ENCODE measurements at places on chromosomes 4 and X.

DNA sequence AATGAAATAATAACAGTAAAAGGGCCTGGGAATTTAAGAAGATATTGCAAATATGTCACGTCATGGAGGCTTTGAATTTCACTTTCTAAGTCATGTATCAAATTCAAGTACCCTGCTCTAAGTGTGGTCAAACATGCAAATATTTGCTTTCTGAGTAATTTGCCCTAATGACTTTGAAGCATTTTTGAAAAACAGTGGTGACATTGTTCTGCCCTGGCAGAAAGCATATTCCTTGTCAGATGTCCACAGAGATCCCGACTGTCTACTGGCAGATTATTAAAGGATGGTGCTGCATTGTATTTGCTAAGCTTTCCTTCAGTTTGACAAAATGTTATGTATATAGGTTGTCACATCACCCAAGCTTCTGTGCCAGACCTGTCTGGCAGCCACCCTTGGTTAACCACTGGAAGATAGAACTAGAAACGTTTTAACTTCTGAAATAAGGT lies 92.5 kb downstream of the ANK2 start:
- peak; percentile 54 for DNase-seq

DNA sequence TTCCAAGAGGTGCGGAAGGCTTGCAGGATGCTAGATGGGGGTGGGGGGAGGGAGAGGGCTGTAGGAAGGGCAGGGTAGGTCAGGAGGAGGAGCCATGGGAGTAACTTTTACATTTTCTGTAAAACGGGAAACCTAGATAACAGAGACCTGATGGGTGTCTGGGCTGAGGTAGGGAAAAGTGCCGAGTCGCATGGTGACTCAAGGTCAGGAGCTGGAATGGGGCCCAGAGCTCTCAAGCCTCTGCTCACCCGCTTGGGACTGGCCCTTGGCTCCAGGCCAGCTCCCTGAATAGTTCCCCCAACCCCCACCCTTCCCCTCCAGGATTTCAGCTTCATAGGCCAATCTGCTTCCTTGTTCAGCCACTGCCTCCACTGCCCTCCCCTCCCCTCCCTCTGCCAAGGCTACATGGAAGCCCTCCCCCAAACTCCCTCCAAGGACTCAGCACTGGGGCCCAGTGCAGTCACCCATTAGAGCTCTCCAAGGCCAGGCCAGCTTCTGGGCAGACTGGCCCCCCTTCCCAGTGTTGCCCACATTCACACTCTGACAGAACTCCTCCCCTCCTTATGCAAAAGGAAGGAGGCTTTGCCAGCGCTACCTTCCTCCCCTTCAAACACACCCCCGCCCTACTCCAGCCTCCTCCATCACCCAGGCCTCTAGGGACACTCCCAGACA lies 43.6 kb downstream of the TSC22D3 start:
- DNase-seq: peak; percentile 52

DNA sequence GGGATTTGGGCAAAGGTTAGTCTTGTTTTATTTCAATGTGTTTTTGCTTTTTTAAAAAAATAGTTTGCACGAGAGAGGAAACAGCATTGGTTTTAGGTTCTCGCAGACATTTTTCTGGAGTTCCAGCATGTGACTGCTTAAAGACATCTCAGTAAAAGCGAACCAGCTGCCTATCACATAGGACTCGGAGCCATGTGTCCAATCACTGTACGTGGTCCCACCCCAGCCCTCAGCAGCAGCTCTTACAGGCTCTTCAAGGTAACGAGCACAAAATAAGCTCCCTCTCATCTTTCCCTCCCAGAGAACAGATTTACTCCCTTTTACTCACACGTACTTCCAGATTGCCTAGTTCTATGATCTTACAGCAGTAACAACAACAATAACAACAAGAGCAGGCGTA lies 68.7 kb downstream of the MCF2 start:
- DNase-seq: no peak

- DNase-seq: no peak
These were observed 111.7 kb downstream of the RNF150 start for GRCh38 chr4:141021397-141022110.

DNA sequence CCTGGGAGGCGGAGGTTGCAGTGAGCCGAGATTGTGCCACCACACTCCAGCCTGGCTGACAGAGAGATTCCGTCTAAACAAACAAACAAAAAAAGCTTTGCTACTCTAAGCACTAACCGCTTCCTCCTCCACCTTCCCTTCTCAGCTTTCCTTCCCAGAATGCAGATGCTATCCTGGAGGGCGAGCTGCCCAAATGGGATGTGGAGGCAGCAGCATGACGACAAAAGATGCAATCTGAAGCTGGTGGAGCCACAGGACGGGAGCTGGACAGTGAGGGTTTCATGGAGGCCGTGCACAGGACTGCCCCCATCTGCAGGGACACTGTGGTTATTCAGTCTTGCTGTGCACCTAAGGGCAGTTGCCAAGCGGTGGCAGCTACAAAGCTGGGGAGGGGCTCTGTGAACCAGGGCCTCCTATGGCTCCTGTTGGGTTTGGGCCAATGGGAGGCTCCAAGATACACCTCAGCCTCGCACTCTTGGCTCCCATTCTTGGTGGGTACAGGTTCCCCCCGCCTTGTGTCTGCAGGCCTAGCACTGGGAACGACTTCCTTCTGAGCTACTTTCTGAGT lies 47.4 kb downstream of the WDR1 start:
- DNase-seq: no peak

GRCh38 chr4:820230-821172 lies 5.4 kb downstream of the CPLX1 start:
- DNase-seq: no peak

- DNase-seq: peak; percentile 15
These were observed 118.7 kb downstream of the KLHL8 start for GRCh38 chr4:87101543-87102199.

DNA sequence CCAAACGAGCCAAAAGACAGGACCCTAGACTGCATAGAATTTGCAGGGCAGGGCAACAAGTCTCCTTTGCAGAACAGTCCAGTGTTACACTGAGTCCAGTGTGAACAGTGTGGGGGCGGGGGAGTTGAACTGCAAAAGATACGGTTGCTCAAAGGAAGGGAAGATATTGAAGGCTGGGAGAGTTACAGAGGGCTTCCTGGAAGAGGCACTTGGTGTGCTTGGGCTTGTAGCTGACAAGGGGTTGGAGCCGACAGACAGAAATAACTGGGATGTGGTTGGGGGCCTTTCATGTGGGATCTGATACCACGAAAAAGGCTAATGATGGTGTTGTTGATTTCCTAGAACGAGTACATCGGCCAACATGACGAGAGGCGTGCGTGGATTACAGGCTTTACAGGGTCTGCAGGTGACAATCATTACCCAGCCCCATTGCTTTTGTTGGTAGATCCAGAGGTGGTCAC lies 6.1 kb downstream of the XPNPEP2 start:
- DNase-seq: no peak

- DNase-seq: peak; percentile 4
These were observed 426.8 kb upstream of the CNKSR2 start for GRCh38 chrX:20947411-20947912.

DNA sequence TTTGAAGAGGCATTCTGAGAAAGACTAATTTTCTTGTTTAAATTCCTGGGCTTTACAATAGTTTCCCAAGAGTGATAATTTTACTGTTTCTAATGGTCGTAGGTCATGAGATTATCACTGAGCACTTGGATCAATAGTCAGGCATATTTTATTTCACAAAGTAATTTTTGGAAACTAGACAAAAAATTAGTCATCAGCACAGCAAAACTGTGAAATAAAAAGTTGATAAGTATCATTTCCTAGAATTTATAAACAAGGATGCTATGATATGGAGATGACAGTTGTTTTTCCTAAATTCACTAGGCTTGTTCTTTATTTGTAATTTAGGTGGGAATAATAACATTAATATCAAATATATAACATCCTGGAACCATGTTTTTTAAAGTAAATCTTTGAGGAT lies 33.0 kb downstream of the SULT1B1 start:
- no peak for DNase-seq

- DNase-seq: no peak
These were observed 426.3 kb upstream of the FAM241A start for GRCh38 chr4:111718763-111719559.

- no peak for DNase-seq
These were observed 201.0 kb upstream of the ARSJ start for GRCh38 chr4:114180481-114180880.

DNA sequence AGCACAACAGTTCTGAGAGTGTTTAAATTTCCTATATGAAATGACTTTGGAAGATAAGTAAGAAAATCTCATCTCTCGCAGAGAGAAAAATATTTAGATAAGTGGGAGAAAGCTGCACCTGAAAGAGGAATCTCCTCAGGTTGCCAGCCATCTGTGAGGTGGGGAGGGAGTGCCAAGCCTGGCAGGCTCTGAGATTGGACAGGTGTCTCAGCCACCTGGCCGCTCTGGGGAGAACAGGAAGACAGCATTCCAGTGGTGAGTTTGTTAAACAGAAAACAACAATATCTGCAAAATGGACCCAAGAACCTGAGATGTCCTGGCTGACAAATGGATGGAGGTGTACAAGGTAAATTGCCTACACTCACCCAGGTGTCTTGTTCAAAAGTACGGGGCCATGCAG lies 31.3 kb downstream of the EMCN start:
- DNase-seq: no peak

DNA sequence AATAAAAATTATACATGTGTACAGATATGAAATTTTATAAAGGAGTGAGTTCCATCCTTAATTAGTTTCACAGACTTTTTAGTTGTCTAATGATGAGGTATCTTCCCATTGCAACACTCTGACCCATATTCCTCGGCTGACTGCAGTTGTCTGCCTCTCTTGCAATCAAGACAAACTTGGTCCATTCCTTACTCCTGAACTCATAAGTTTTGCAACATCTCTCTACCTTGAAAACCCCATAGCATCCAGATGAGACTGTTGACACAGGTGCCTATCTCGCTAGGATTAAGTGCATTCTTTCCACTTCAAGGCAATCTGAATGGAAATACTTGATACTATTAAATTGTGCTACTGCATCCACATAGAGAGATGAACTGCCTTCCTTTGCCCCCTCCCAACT lies 2.3 kb downstream of the XKRX start:
- peak; percentile 11 for DNase-seq
